ENCODE measurements at places on chromosomes 11 and 22. TPM values are rescaled to one million over a fixed set of nuclear protein-coding genes. Genes with fewer than 3 reads are reported as not detected.
A peak's percentile ranks its signal among the peaks of the same experiment; 100 is the strongest.

GRCh38 chr22:26295563-26296126 is 126.4 kb downstream of the SEZ6L start:
- no peak overlapping the region for H3K4me3 ChIP-seq
- no peaks in the 10 kb centered on the region for H3K36me3 ChIP-seq
- no peak for DNase-seq
- no peaks in the 10 kb centered on the region for H3K27me3 ChIP-seq
- H3K4me1 ChIP-seq: no peaks in the 10 kb centered on the region

DNA sequence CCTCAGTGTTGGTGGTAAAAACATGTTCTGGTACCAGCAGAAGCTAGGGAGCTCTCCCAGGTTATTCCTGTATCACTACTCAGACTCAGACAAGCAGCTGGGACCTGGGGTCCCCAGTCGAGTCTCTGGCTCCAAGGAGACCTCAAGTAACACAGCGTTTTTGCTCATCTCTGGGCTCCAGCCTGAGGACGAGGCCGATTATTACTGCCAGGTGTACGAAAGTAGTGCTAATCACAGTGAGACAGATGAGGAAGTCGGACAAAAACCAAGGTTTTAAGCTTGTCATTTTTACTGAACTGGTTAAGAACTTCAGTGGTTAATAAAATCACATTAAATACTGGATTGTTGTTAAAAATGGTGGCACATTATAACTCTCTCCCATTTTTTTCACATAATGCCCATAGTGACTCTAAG is 42.6 kb upstream of the VPREB1 start:
- DNase-seq: no peak
- H3K27ac ChIP-seq: no peak overlapping the region
- H3K4me1 ChIP-seq: no peaks in the 10 kb centered on the region

- H3K4me1 ChIP-seq: peaks cover 3% of the 10 kb centered on the region
- H3K4me3 ChIP-seq: no peak overlapping the region
- H3K27ac ChIP-seq: no peak overlapping the region
- peak; percentile 48 for DNase-seq
- no peaks in the 10 kb centered on the region for H3K36me3 ChIP-seq
- no peaks in the 10 kb centered on the region for H3K27me3 ChIP-seq
Measured at GRCh38 chr11:33266393-33267215, 9.4 kb downstream of the HIPK3 start.

The C11orf52 gene
- total RNA-seq: not detected

DNA sequence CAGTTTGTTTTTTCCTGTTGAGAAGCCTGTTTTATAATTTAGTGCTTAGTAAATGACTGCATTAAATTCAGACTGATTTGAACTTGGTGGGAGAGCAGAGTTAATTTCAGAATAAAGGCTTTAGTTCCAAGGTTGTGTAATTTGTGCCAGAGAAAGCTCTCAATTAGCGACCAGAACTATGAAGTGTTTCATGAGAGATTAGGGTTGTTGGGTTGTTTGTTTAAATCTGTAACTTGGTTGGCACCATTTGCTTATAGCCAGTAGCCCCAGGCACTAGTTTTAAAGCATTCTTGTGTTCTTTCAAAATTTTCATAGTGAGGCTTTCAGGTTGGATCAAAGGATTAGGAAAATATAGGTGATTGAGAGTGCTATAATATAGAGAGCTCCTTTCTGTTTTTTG is 25.5 kb downstream of the UVRAG start:
- H3K36me3 ChIP-seq: no peaks in the 10 kb centered on the region
- DNase-seq: no peak
- no peak overlapping the region for H3K4me3 ChIP-seq
- no peaks in the 10 kb centered on the region for H3K4me1 ChIP-seq

DNA sequence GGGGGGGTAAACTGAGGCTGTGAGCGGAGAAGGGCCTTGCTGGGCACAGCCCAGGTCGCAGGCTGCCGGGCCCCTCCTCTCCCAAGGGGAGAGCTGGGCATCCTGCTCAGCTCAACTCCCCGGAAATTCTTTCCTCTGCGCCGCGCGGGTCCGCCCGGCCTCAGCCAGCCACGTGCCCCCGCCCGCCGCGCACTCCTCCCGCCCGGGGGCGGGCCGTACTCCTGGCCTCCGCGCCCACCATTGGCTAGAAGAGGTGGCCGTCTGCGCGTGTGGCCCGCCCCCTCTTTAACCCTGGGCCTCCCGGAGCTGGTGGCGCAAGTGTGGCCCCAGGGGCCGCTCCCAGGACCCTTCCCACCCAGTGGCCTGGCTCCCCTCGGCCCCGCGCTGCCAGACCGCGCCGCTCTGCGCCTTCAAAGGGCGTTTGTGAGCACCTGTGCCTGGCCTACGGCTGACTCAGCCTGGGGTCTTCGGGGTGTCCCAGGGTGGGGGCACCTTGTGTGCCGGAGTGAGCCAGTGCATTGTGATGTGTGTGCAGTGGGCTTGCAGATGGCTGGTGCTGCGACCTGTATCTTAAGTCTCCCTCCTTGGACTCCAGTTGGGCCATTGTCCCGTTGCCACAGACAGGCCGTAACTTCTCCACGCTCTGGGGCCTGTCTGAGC is 2.0 kb downstream of the MRGPRF start:
- H3K4me3 ChIP-seq: peak overlapping the region; percentile 60
- peak; percentile 69 for DNase-seq
- peaks cover 4% of the 10 kb centered on the region for H3K36me3 ChIP-seq
- H3K4me1 ChIP-seq: no peaks in the 10 kb centered on the region
- H3K27ac ChIP-seq: peak overlapping the region; percentile 86

- H3K27me3 ChIP-seq: no peaks in the 10 kb centered on the region
- H3K27ac ChIP-seq: no peak overlapping the region
- no peaks in the 10 kb centered on the region for H3K4me1 ChIP-seq
- DNase-seq: no peak
- no peaks in the 10 kb centered on the region for H3K36me3 ChIP-seq
Measured at GRCh38 chr11:66918741-66919140, 39.4 kb downstream of the PC start.

DNA sequence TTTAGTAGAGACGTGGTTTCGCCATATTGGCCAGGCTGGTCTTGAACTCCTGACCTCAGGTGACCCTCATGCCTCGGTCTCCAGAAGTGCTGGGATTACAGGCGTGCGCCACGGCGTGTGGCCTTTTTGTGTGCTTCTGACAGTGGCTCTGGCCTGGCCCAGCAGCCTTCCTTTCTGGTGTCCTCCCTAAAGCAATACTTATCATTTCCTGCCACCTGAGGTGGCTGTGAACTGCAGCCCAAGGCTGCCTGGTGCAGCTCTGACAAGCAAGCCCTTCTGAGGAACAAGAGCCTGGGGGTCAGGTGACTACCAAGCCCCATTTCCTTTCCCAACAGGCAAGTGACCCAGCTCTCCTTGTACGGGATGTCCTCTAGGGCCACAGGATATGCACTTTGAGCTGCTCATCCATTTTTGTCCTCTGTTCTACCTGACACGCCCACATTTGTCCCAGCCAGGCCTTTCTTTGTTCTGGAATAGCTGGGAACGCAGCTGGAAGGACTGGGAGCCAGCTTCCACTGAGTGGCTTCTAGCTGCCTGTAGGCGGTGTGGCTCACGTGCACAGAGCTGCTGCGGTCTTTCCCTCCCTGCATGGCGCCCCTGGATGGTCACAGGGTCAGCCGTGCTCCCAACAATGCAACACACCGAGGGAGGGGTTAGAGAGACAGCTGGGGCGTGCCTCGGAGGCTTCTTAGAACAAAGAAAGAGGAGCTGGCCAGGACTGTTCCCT is 12.3 kb upstream of the BID start:
- peaks cover 39% of the 10 kb centered on the region for H3K36me3 ChIP-seq
- DNase-seq: peak; percentile 54
- no peak overlapping the region for H3K27ac ChIP-seq

DNA sequence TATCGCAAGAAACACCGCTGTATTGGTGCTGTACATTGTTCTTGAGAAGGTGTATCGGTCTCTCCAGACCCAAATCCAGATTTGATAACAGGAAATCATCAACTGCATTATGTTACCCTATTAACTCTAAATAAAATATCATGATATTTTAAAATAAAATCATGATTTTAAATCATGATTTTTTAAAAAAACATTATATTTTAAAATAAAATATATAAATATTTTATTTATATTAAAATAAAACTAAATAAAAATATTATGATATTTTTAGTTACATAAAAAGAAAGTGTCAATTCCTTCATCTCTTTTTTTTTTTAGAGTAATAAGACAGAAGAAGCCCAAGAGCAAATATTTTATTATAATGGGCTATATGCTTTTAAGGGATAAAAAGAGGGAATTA is 27.6 kb downstream of the RBMXL2 start:
- H3K27ac ChIP-seq: no peak overlapping the region
- H3K36me3 ChIP-seq: no peaks in the 10 kb centered on the region
- DNase-seq: no peak
- H3K4me3 ChIP-seq: no peak overlapping the region

DNA sequence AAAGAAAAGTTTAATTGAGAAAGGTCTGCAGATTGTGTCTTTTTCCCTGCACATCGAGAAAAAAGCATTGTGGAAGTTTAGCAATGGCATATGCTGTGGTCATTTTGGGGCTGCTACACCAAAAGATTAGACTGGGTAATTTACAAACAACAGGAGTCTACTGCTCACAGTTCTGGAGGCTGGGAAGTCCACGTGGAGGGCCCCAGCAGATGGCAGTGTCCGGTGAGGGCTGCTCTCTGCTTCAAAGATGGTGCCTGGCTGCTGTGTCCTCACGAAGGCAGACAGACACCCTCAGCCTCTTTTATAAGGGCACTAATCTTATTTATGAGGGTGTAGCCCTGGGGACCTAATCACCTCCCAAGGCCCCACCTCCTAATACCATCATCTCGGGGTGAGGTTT is 21.1 kb downstream of the PHF21B start:
- no peaks in the 10 kb centered on the region for H3K4me1 ChIP-seq
- H3K27me3 ChIP-seq: no peaks in the 10 kb centered on the region
- H3K36me3 ChIP-seq: no peaks in the 10 kb centered on the region
- no peak for DNase-seq
- no peak overlapping the region for H3K27ac ChIP-seq
- H3K4me3 ChIP-seq: no peak overlapping the region

- no peaks in the 10 kb centered on the region for H3K27me3 ChIP-seq
- no peaks in the 10 kb centered on the region for H3K36me3 ChIP-seq
- peak; percentile 79 for DNase-seq
- no peaks in the 10 kb centered on the region for H3K4me1 ChIP-seq
- H3K4me3 ChIP-seq: no peak overlapping the region
Measured at GRCh38 chr11:59802639-59803176, 7.9 kb downstream of the MRPL16 start.

- peaks cover 23% of the 10 kb centered on the region for H3K27me3 ChIP-seq
- no peaks in the 10 kb centered on the region for H3K4me1 ChIP-seq
- no peaks in the 10 kb centered on the region for H3K36me3 ChIP-seq
- H3K4me3 ChIP-seq: no peak overlapping the region
- no peak for DNase-seq
Measured at GRCh38 chr22:49322861-49323622, 504.6 kb downstream of the BRD1 start.

DNA sequence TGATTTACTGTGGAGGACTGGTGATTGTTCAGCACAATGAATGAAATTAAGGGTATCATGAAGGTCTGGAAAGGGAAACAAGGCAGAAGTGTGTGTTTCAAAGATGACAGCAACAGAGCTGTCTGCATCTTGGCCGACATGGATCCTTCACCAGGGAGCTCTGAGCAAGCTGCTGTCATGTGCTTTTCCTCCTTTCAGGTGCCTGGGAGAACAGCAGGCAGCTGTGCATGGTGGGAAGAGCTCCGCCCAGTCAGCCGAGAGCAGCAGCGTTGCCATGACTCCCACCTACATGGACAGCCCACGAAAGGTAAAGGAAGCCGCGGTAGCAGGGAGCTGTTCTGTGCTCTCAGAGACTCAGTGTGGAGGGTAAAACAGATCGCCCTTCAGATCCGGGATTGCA is 87.1 kb upstream of the YWHAH start:
- peaks cover 86% of the 10 kb centered on the region for H3K36me3 ChIP-seq
- DNase-seq: no peak
- no peak overlapping the region for H3K27ac ChIP-seq

DNA sequence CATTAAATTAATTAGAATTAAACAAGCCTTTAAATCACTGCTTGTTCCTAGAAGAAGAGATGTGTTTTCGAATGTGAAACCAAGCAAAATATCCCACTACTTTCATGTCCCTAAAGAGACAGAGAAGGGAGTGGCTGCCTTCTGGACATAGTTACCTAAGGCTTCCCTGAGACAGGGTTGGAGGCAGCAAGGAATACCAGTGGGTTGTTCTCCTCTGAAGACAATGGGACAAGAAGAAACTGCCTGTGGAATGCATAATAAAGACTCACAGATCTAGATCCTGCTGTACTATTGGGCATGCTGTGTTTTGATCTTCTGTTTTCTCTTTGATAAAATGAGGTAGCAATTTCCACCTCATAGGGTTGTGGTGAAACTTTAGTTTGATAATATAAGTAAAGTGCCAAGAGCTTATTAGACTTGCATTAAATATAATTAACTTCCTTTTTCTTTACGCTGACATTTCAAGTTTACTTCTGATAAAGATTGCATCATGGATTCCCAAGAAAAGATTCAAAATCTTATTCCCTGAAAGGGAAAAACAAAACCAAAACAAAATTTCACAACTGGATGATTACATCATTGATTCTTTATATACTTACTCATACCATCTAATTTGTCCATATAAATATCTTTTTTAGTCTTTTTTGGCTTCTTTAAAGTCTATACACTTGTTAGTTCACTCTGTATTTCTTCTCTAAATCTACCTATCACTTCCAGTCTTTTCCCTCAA is 621.3 kb downstream of the ETS1 start:
- no peaks in the 10 kb centered on the region for H3K36me3 ChIP-seq
- H3K27ac ChIP-seq: no peak overlapping the region
- H3K4me3 ChIP-seq: no peak overlapping the region
- H3K4me1 ChIP-seq: no peaks in the 10 kb centered on the region

The C11orf91 gene
- total RNA-seq: not detected

GRCh38 chr11:71327156-71328085 is 75.0 kb upstream of the SHANK2 start:
- no peak for DNase-seq
- no peak overlapping the region for H3K4me3 ChIP-seq
- H3K27me3 ChIP-seq: no peaks in the 10 kb centered on the region
- H3K36me3 ChIP-seq: no peaks in the 10 kb centered on the region

- H3K4me3 ChIP-seq: no peak overlapping the region
- no peak overlapping the region for H3K27ac ChIP-seq
- no peaks in the 10 kb centered on the region for H3K36me3 ChIP-seq
- H3K27me3 ChIP-seq: no peaks in the 10 kb centered on the region
- no peaks in the 10 kb centered on the region for H3K4me1 ChIP-seq
Measured at GRCh38 chr11:44550123-44550522, 15.3 kb upstream of the CD82 start.

GRCh38 chr22:19890502-19891316 is 36.0 kb upstream of the GNB1L start:
- H3K4me1 ChIP-seq: peaks cover 37% of the 10 kb centered on the region
- peak overlapping the region; percentile 48 for H3K27ac ChIP-seq
- no peaks in the 10 kb centered on the region for H3K36me3 ChIP-seq
- no peaks in the 10 kb centered on the region for H3K27me3 ChIP-seq
- no peak for DNase-seq
- H3K4me3 ChIP-seq: no peak overlapping the region

The CREB3L1 gene
- total RNA-seq: 6.9 TPM

The EWSR1 gene
- 184 TPM for total RNA-seq

The BRSK2 gene
- total RNA-seq: 7.8 TPM

GRCh38 chr22:36009085-36009484 is 19.5 kb downstream of the RBFOX2 start:
- no peak overlapping the region for H3K4me3 ChIP-seq
- H3K4me1 ChIP-seq: no peaks in the 10 kb centered on the region
- no peaks in the 10 kb centered on the region for H3K36me3 ChIP-seq
- no peaks in the 10 kb centered on the region for H3K27me3 ChIP-seq

All from tibial nerve (tissue), 4 donors.